ENCODE measurements at places on chromosomes 4 and X. TPM values are rescaled to one million over a fixed set of nuclear protein-coding genes. Genes with fewer than 3 reads are reported as not detected.
A peak's percentile ranks its signal among the peaks of the same experiment; 100 is the strongest.

GRCh38 chrX:41827886-41828285 lies 95.5 kb downstream of the CASK start:
- no peak for DNase-seq

The ARHGEF6 gene
- 44.2 TPM for total RNA-seq

The LIMCH1 gene
- 232 TPM for total RNA-seq

GRCh38 chr4:26323821-26324220 lies 3.0 kb downstream of the RBPJ start:
- DNase-seq: no peak

DNA sequence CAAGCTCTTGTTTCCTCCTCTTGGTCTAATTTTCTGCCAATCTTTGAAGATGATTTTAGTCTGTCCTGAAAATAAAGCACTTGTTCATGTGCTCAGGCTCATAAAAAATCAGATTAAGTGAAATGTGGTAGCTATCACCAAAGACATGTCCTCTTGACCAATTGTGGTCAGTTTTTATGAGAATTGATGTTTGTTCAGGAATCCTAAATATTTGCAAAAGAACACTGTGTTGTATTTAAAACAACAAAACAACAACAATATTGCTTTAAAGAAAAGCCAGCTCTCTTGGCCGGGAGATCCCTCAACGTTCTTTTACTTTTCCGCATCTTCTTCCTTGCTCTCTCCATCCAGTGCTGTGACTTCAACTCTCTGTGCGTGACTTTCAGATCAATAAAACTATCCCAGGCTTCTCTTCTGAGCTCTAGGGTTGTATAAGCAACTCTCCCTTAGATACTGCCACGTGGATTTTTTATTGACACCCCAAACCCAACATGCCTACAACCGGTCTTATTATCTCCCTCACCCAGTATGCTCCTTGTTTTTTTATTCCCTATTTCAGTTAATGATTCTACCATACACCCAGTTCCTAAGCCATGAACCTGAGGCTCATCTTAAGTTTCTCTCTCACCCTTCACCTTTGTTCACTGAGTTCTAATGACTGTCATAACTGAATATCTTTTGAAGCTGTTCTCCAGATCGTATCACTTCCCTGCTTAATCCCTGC lies 309.9 kb downstream of the ARHGAP10 start:
- DNase-seq: no peak

The SRPK3 gene
- total RNA-seq: 43.6 TPM

The POU4F2 gene
- total RNA-seq: not detected

The WNK3 gene
- total RNA-seq: 0.92 TPM

The TBC1D8B gene
- total RNA-seq: 1.6 TPM

DNA sequence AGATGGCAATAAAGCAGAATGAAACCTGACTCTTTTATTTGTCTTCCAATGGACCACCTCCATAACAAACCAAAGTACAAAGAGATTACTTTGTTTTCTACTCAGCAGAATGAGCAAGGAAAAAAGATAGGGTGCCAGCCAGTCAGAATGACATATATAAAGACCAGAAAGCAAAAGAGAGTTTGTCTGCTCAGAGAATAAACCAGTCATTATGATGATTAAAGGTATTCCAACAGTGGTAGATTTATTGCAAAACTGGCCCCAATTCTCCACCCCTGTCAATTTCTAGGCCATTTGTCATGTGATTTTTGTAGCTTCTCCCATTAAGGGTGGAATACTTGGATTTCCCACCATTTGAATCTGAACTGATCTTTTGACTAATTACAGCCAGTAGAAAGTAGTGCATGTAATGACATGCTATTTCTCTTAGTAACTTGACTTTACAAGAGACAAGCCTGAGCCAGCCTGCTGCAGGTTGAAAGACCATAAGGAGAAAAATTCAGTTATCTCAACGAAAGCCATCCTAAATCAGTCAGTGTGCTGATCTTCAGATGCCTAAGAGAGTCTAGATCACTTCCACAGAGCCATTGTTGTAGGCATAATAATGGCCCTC lies 203.1 kb downstream of the EPHA5 start:
- DNase-seq: no peak

The SATL1 gene
- not detected for total RNA-seq

- DNase-seq: no peak
Measured at GRCh38 chrX:108537005-108537404, 97.4 kb downstream of the COL4A5 start.

DNA sequence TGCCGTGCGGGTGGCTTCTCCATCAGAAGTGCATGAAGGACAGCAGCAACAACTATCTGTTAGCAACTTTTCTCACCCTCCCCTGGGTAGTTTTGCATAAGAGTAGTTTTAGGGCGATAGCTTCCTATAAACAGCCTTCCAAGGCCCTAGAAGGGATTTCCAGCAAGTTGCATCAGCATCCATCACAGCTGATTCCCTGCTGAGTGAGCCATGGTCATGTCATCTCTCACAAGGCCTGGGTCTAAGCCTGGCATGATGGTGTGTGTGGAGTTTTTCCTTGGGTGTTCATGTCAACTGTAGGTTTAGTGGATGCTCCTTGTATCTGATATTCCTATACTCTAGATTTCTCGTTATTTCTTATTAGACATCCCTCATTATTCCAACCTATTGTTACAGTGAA lies 2324.7 kb upstream of the AGA start:
- no peak for DNase-seq

DNA sequence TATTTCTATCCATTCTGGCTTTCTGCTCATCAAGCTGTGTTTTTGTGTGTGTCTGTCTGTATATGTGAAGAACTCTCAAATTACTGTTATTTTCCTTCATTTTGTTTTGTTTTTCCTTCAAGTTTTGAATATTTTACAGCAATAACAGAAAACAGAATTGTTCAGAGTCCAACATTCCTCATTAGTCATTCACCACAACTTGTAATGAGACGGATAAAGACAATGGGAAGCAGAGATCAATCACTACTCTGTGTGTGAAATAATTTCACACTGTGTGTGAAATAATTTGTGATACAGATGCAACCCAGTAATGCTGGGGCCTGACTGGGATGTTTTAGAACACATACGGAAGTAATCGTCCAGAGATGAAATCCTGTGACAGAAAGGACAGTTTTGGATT lies 55.2 kb downstream of the HPGD start:
- no peak for DNase-seq

DNA sequence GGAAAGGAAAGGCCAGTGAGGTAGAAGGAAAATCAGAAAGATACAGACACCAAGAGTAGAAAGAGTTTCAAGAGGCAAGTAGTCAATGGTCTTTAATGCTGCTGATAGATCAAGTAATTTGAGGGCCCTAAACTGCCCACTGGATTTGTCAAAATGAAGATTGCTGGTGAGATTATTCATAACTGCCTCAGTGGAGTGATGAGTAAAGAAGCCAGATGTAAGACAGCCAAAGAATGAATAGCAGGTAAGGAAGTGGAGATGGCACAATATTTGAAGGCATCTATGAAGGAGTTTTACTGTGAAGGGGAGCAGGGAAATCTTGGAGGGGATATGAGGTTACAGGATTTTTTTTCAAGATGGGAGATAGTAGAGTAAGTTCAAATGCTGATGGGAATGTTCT lies 39.8 kb upstream of the BRS3 start:
- no peak for DNase-seq

DNA sequence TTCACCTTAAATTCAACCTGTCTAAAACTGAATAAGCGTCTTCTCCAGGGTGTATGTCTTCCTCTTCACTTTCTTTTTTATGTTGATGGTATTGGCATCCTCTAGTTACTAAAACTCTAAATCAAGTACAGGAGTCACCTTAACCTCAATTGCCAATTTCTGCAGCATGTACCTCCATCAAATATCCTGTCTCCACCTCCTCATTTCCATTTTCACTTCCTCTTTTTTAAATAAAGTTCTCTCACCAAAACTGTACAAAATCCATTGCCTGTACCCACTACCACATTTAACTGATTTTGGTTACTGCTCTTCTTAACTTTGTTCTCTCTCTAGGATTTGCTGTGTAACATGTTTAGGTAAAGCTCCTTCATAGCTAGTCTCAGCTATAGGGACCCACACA lies 9.2 kb upstream of the NPFFR2 start:
- no peak for DNase-seq

DNA sequence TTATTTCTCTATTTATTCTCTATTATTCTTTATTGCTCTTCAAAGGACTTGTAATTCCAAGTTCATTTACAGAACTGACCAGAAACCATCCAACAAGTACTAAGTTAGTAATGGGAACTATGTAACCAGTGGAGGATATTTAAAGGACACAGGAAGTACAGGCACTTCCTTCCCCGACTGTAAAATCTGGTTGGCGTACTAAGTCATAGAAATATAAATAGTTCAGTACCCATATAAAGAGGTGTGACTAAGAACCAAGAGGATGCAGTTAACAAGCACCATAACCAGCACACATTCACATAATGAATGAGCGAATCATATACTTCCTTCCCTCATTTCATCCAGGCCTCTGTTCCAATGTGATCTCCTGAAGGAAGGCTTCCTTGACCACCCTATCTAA lies 3.6 kb upstream of the EIF4E start:
- no peak for DNase-seq

DNA sequence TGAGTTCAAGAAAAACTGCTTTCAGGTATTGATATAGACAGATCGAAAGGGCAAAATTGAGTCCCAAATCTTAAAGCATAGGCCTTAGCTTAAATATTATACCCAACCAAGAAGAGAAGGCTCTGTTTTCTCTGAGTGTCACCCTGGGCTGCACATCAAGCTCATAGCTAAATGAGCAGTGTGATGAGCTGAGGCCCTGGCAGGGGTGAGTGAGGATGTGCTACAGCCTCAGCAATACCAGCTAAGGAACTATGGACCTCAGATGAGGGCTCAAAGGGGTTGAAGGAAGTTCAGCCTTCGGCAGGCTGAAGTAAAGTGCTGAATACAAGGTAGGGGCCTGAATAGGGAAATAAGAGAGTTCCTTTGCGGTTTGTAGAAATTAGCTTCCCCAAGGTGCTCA lies 79.3 kb downstream of the FAM114A1 start:
- DNase-seq: no peak

The ABCB7 gene
- 44.1 TPM for total RNA-seq

DNA sequence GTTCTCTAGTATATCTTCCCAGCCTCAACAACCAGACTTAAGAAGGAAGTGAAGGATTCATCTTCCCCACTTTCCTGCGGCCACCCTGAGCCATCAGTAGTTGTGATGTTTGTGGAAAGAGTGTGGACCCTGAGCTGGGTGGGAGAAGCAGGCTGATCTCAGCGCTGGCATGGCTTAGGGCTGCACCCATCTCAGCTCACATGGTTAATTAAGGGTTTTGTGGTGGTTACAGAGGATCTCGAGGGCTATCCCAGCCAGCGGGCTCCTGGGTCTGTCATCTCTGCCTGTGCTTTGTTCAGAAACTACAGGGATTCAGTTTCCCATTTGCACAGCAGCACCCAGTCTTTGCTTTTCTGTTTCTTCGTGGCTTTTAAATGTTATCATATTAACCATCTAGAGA lies 163.4 kb downstream of the PTTG2 start:
- DNase-seq: no peak

DNA sequence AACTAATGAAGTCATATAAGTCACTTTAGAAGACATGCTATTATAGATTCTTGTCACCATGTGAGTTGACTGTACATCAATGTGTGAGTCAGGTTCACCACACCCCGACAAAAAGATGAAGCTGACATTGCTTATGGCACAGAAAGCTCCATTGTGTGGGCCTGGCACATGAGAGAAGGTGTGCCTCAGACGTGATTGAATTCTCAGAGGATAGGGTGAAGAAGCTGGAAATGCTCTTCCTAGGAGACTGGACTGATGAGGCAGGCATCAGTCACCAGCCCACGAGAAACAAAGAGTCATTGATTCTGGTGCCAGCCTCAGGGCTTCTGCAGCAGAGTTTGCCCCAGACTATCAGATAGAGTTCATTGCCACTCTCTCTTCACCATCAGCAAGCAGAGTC lies 35.9 kb upstream of the LRAT start:
- DNase-seq: no peak

The FAM47E gene
- 2.4 TPM for total RNA-seq

The NRK gene
- 1.8 TPM for total RNA-seq

The KCNE5 gene
- total RNA-seq: not detected

The GRK4 gene
- total RNA-seq: 9.2 TPM

The ADH7 gene
- not detected for total RNA-seq

GRCh38 chr4:64584981-64585557 lies 175.8 kb upstream of the TECRL start:
- DNase-seq: peak; percentile 26

The DMRTC1 gene
- not detected for total RNA-seq

GRCh38 chrX:23670528-23670927 lies 3.2 kb downstream of the PRDX4 start:
- DNase-seq: no peak

DNA sequence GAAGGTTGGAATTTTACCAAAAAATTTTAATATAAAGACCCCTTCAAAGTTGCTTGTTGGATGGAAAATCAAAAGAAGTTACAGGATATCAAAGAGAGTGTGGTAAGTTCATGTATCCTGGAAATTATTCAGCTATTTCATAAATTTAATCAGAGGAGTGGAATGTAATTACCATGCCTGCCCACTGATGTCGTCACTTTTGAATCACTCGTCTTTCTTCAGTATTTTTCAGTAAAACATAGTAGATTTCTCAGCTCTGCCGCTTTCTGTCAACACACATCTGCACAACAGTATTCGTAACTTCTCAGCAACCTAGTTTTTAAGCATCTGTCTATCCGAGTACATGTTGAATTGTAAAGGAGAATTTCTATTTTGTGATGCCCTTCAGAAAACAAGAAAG lies 2163.0 kb upstream of the AGA start:
- DNase-seq: no peak

DNA sequence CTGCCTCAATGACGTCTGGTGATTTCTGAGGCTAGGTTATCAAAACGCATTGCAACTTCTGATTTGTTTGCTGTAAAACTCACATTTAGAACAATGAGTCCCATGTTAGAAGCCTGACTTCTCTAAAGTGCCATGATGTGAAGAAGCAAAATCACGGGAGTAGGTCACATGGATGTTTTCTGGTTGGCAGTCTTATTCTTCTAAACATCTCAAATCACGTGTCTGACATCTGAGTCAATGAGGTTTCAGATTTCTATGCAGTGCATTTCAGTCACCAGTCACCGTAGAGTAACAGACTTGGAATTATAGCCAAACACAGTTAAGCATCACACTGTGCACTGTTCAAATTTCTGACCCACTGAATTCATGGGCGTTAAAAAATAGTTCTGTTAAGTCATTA lies 482.1 kb downstream of the TMA16 start:
- no peak for DNase-seq

DNA sequence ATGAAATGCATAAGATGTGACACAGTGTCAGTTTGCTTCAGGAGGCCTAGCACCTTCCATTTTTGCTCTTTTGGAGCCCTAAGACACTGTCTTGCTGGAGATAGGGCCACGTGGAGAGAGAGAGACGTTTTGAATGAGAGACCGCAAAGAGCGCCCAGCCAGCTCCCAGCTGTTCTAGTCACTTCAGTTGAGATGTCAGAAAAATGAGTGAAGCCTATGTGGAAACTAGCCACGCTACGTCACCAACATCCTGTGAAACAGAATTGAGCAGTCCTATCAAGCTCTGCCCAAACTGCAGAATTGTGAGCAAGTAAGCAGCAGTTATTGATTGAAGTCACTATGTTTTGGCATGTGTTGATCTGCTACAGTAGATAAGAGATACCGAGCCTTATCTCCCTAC lies 13.1 kb downstream of the GPR82 start:
- no peak for DNase-seq

GRCh38 chr4:10731690-10732089 lies 47.1 kb upstream of the CLNK start:
- DNase-seq: no peak

GRCh38 chr4:188550296-188550695 lies 411.1 kb downstream of the TRIML1 start:
- DNase-seq: no peak

GRCh38 chrX:129763666-129764065 lies 16.1 kb upstream of the SASH3 start:
- no peak for DNase-seq
